ENCODE measurements at places on chromosomes 3 and 15. TPM values are rescaled to one million over a fixed set of nuclear protein-coding genes. Genes with fewer than 3 reads are reported as not detected.

The CRYGS gene
- 0.88 TPM for total RNA-seq

The IFT122 gene
- 30.4 TPM for total RNA-seq

The CYP19A1 gene
- 2.2 TPM for total RNA-seq

The SST gene
- total RNA-seq: not detected

The VGLL3 gene
- total RNA-seq: 242 TPM

The ZDHHC23 gene
- total RNA-seq: 1.1 TPM

The TMCO5A gene
- total RNA-seq: not detected

The STAG1 gene
- 58.6 TPM for total RNA-seq

- no peak for DNase-seq
These were observed 35.0 kb downstream of the SEC22C start for GRCh38 chr3:42546691-42547213.

- no peak for DNase-seq
These were observed 23.5 kb downstream of the DOCK3 start for GRCh38 chr3:50698269-50698668.

DNA sequence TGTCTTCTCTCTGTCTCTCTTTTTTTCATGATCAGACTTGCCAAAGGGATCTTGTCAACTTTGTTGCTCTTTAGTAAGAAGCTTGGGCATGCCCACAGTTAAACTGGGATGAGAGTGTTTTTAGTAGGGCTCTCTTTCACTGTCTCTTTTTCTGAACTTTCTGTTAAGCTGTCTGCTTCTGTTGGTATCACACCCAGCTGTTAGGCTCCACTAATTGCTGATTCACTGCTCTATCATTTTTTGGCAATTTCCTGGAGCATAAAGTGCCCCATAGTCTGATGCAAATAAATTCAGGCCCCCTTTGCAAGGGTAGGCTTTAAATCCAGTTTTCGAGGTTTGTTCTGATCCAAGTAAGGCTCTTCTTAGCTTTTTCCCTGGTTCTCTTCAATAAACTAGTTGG, 360.4 kb upstream of the ADAMTS9 start:
- peak; percentile 57 for DNase-seq

- no peak for DNase-seq
These were observed 185.8 kb upstream of the CFAP20DC start for GRCh38 chr3:59235634-59236012.

DNA sequence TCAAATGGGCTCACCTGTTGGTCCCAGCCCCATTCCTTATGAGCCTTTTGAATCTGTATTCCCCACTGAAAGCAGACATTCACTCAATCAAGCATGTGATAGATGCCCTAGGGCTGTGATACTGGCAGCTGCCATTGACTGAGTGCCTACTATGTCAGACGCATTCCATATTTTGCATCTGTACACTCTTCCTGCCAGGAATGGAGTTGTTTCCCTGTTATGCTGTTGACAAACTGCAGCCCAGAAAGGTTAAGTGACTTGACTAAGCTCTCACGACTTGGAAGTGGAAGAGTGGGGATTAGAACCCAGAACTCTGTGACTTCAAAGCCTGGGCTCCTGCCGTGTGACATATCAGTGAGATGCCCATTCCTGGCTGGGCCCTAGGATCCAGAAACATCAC, 211.4 kb downstream of the RPLP1 start:
- no peak for DNase-seq

DNA sequence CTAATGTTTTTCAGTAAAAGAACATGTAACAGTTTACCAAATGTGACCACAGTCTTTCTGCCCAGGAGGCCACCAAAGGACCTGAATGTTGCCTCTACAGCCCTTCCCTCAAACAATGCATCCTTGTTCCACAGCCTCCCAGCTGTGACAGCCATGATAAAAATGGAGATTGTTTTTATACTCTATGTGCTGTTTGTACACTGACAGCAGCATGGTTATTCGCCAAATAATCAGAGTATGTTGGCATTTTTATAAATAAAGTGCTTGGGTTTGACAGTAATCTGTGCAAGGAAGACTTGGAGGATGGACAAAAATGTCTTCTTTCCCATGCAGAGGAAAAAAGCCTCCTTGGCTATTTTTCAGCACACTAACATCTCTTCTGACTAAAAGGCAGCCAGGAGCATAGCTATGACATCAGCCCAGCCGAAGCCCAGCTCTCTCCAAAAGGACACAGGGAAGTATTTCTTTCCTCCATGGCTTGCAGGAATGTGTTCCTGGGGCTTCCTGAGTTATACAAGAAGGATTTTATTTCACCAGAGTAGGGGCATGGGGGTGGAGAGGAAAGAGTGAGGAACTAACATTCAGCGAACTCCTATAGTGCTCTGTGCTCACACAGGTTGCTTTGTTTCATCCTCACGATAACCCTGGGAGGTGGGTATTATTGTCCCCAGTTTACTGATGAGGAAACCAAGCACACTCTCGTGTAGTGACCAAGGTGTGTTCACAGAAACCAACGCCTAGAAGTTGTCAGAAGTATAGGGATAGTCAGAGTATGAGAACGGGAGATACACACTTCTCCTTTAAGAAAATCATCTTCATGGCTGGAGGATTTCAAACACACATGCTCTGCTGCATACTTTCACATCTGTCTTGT, 339.7 kb downstream of the MECOM start:
- no peak for DNase-seq

DNA sequence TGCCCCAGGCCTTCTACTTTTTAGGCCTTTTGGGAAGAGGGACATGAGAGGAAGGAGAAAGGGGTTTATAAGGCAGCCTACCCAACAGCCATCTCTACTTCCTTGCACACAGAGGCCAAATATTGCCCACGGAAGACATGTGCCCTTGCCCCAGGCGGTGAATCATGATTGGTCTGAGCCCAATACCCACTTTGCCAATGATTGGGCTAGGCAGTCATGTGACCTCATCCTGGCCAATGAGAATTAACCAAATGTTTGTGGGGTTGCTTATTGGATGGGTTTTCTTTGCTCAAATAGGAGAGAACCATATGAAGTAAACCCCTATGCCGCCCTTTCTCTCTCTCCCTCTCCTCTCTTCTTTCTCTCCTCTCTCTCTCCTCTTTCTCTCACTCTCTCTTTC, 42.2 kb upstream of the ATP1B3 start:
- no peak for DNase-seq

- DNase-seq: no peak
These were observed 56.0 kb downstream of the KBTBD12 start for GRCh38 chr3:127970966-127971592.

GRCh38 chr15:43792761-43793476, 799 bp downstream of the SERF2 start:
- DNase-seq: no peak

DNA sequence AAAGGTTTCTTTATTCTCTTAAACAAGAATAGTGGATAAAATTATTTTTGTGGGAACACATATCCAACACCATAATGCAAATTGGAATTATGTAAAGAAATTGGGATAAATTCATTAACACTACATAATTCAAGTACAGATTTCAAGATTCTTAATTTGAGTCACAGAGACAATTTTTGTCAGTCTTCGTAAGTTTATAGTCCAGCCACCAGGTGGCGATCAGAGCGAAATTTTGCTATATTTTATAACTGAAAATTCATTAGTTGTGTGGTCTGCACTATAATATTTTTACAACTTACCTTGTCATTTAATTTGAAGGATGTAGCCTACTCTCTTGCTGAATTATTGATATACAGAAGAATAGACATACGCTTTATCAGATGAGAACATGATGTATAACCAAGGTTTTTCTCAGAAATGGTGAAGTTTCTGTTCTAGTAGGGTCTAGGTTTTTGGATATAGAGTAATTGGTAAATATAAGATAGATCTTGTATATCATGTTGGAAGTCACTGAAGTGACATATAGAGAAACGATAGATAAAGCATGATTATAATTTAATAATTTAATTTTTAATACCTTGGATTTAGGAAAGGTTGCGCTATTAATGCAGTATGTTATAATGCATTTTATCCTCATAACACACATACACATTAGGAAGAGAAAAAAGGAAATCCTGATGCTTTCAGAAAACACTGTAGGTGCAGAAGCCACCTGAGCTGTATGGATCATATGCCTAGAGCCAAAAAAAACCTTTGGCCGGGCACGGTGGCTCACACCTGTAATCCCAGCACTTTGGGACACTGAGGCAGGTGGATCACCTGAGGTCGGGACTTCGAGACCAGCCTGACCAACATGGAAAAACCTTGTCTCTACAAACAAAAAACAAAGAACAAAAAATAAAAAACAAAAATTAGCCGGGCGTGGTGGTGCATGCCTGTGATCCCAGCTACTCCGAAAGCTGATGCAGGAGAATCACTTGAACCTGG, 31.7 kb downstream of the PLSCR4 start:
- DNase-seq: peak; percentile 43

DNA sequence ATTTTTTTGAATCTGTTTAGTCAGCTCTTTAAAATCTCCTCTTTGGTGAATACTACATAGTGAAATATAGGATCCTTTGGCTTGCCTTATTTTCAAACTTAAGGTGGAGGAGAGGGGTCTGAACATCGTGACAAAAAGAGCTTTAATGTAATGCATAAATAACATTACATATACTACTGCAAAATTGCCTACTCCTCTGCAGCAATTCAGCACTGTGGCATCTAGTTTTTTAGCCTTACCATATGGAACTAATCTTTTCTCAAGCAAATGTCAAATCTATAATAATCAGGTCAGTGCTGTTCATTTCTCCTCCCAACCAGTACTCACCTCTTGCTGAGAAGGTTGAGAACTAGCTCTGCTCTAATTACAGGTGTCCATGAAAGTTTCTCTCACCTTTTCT, 394.0 kb upstream of the CDIN1 start:
- DNase-seq: no peak

DNA sequence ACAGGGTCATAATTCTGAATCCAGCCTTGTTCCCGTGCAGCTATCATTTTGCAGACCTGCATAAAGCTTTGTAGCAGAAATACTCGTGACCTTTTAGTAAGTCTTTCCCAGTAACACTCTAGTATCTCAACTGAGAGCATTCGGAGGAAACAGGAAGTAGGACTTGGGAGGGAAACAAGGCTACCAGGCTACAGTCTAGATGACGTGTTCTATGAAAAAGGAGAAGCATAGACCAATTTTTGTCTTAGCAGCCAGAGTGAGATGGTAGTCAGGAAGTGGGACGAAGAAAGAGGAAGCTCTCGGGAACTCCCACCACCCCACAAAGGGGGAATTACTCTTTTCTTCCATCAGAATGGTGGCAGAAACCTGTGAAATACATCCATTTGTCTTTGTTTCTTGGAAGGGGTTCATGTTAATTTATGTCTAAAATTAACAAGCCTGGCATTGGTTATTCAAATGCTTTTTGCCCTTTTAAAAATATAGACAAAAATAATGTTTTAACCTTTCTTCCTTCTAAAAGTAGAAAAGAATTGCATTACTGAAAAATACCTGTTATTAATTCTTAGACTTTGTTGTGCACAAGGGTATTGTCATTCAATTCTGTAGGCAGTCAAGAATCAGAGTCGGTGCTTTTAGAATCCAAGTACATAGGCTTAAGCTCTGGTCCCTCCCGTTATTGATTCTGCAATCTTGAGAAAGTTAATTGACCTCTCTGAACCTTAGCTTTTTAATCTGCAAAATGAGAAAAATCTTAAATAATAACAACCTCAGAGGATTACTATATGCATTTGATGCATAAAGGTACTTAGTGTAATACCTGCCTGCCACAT, 1.6 kb upstream of the SUCNR1 start:
- DNase-seq: no peak

- no peak for DNase-seq
These were observed 584.3 kb downstream of the NSUN3 start for GRCh38 chr3:94647131-94647530.

- no peak for DNase-seq
These were observed 3.5 kb upstream of the SEMA5B start for GRCh38 chr3:123031051-123031450.

- DNase-seq: no peak
These were observed 149.0 kb downstream of the WDR76 start for GRCh38 chr15:43975770-43976169.

DNA sequence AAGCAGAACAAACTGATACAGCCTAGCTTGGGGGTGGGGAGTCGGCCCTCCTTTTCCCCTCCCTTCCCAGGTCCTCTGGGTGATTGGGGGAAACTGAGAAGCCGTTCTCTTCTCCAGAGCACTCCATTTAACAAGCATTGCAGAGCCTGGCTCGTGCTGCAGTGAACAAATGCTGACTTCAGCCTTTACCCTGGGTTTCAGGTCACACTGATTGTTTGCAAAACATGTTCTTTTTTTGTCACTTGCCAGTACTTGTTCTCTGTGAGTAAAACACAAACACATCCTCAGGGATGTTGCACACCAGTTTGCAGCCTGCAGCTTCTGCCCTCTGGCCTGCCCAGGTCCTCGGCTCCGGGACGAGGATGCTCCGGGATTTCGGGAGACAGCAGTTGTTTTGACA, 132.8 kb downstream of the PGPEP1L start:
- DNase-seq: no peak

- no peak for DNase-seq
These were observed 43.0 kb upstream of the SLC41A3 start for GRCh38 chr3:126126811-126127431.

Data from osteoblast (primary cell).